Umbilical cord (tissue), 2 donors: ENCODE measurements at places on chromosomes 4 and X.

GRCh38 chr4:25401066-25401465, 24.0 kb downstream of the ANAPC4 start:
- no peak for DNase-seq

GRCh38 chr4:168999809-169000208, 10.2 kb downstream of the CBR4 start:
- no peak for DNase-seq

- DNase-seq = no peak
Measured at GRCh38 chr4:1982124-1983052, 26.4 kb downstream of the NELFA start.

GRCh38 chr4:7485096-7485495, 50.4 kb upstream of the PSAPL1 start:
- DNase-seq = peak; percentile 15

DNA sequence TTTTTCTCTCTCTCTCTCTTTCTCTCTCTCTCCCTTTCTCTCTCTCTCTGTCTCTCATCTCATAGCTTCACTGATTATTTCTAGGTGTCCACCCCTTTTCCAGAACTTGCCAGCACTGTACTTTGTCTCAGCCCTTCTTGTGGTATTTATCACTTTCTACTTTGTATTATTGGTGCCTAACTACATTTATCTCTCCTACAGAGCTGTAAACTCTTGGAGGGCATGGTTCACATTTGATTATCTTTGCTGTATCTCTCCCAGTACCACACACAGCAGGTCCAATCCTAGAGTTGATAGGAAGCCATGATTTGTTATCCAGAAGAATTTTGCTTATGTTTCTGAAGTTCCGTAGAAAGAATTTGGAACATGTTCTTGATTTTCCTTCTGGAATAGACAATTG, 5.2 kb upstream of the PRKG2 start:
- no peak for DNase-seq

DNA sequence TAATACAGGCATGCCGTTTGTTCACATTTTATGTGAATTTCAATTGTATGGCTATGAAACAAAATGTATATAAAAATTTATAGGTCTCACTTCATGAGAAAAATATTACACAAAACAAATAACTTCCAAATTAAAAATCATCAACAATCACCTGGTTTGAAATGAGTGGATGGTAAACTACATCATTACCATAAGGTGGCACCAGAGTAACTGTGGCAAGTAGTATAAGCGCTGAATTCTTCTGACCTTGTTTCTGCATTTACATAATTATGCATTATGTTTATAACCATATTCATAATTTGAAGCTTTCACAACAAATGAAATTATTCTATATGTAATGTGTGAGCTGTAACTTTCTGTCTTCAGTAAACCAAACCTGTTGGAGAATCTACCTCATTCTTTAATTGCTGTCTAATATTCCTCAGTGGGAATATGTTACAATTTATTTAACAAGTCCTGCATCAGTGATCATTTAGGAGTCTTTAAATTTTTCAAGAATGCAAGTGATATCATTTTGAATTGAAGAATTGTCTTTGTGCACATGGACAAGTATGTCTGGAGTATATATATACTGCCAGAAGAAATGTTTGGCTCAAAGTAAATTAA, 55.2 kb downstream of the MMRN1 start:
- DNase-seq = no peak

GRCh38 chr4:7108046-7108625, 40.3 kb upstream of the GRPEL1 start:
- DNase-seq = no peak

DNA sequence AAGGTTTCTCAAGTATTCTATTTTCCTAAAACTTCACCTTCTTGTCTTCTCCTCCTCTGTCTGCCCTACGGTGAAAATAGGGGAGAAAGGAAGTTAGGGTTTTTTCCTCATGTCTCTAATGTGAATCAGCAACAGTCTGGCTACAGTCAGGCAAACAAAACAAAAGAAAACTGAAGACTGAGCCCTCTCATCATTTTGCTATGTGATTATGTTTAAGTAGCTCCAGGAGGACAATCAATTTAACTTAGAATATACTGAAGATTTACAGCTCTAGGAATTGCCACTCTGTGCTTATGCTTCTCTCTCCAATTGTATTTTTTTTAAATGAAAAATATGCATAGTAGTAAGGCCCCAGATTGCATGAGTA, 316.2 kb downstream of the GPAT3 start:
- no peak for DNase-seq

DNA sequence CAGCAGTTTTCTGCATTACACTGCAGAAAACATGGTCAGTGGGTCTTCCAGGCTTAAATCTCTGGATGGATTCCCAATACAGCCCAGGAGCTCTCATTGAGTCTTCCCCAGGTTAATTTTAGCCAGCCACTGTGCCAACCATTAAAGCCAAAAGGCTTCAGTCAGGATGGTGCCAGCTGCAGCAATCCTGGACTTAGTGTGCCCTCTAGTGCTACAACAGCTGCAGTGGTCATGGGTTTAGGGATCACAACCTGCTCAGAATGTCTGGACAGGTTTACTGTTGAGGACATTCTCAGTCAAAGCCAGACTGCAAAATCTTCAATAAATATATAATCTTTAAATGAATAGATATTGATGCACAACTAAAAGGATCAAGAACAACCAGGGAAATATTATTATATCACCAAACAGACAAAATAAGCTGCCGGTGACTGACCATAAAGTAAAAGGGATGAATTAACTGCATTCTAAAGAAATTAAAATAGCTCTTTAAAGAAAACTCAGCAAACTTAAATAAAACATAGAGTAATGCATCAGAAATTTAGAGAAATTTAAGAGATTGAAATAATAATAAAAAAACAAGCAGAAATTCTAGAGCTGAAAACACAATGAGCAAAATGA, 639.9 kb downstream of the SPOCK3 start:
- DNase-seq = no peak

DNA sequence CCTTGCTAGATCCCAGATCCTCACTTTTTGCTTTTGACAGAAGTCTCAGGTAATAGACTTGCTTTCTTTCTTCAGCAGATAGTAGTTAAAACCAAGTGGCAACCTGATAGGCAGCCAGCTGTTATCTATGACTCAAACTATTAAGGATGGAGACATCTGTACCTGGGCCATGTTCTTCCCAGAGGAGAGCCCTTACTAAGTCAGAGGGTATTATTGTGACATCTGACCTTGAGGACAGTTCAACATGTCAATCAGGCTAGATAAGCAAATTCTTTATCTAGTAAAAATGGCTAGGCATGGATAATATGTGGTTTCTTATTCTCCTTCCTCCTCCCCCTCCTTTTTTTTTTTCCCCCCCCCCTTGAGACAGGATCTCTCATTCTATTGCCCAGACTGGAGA, 39.2 kb downstream of the TRIM2 start:
- no peak for DNase-seq

DNA sequence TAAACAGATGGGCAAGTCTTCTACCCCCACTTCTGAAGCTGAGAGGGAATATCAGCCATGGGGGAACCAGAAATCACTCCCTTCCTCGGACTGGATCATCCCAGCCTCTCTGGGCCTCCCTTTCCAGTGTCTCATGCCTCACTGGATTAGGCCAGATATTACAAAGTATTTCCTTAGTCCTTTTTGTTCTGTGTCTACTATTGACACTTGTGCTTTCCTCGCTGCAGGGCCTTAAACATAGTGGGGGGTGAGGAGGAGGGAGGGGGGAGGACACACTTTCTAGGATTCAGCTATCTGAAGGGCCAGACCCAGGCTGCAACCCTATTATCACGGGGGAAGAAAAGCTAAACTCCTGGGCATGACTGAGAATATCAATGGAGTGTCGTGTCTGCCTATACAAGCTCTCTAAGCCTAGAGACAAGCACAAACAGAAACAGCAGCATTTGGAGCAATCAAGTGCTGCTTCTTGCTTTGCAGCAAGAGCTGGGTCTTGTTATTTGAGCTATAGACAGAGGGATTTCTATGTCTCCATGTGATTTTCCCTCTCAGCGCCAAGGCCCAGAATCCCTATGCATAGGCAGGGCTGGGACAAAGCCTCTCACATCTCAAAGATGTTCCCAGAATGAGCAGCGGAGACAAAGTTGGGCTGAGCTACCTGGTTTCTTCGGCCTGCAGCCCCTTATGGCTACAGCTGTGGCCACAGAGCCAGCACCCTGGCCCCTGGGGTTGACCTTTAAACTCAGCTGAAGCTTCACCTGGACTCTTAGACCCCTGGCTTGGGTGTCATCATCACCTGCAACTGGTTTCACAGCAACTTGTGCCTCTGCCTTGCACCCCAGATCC, 20.2 kb downstream of the PJA1 start:
- DNase-seq = peak; percentile 55

GRCh38 chrX:115060013-115060412, 42.6 kb upstream of the IL13RA2 start:
- DNase-seq = peak; percentile 40

- DNase-seq = peak; percentile 70
Measured at GRCh38 chr4:124018383-124019317, 622.1 kb downstream of the SPRY1 start.
